Activated T-cell treated with anti-CD3 and anti-CD28 coated beads for 48 hours (primary cell): ENCODE measurements at places on chromosomes 6 and 20.

GRCh38 chr6:101779051-101779844, 385.7 kb downstream of the GRIK2 start:
- DNase-seq: no peak

DNA sequence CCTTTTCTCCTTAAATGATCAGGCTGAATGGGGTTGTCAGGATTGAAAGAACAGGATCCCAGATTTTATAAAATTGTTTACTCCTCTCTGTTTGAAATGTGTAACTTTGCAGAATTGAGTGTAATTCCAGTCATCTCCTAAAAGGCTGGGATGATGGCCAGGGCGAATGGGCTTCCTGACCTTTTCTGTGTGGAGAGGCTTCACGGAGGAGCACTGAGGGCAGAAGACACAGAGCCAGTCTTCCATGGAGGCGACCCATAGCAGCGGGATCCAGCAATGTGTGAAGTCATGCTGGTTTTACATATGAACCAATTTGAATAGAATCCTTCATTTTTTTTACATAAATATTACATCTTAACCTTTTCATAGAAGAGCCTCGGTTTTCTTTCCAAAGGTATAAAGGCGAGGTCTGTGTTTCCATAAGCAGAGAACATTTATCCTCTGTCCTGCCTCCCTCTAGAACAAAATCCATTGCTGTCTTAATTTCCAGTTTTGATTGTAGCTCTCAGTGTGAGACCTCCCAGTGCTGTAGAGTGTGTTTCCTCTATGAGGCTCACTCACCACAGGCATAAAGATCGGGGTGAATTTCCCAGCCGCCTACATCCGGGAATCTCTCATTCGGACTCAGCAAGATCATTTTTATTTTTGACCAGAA, 369.7 kb upstream of the FLRT3 start:
- no peak for DNase-seq

GRCh38 chr6:142669471-142670351, 275.3 kb downstream of the HIVEP2 start:
- no peak for DNase-seq

GRCh38 chr6:149324428-149324827, 6.9 kb downstream of the TAB2 start:
- DNase-seq: no peak

DNA sequence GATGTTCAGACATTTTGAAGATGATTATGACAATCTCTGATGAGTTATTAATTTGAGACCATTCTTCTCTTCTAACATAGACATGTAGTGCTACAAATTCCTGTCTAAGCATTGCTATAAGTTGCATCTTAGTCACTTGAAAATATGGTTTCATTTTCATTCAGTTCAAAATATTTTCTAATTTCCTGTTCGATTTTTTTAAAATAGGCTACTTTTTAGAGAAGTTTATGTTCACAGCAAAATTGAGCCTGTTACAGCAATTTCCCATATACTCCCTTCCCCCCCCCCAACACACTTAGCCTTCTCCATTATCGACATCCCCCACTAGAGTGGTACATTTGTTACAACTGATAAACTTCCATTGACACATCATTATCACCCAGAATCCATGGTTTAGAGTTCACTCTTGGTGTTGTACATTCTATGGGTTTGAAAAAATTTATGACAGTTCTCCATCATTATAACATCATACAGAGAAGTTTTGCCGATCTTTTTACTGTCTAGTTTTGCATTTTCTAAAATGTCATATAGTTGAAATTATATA, 31.2 kb downstream of the PLAGL1 start:
- no peak for DNase-seq

GRCh38 chr6:137692806-137693205, 174.3 kb upstream of the TNFAIP3 start:
- DNase-seq: no peak

- no peak for DNase-seq
Measured at GRCh38 chr20:52518735-52519134, 327.2 kb upstream of the ZFP64 start.

DNA sequence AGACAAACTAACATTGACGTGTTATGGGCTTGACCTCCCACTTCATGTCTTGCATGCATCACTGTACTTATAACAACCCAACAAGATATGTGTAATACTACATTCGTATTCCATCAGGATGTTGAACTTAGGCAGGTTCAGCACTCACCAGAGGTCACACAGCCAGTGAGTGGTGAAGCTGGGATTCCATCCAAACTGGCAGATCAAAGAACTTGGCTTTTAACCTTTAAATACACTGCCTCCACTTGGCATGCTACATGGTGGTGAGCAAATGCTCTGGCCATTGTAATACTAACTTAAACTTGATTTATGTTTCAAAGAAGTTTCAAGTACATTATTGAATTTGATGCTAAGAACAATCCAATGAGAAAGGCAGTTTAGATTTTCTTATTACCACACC, 10.7 kb upstream of the HDDC2 start:
- no peak for DNase-seq

GRCh38 chr20:56439771-56440291, 27.8 kb downstream of the CASS4 start:
- DNase-seq: no peak

DNA sequence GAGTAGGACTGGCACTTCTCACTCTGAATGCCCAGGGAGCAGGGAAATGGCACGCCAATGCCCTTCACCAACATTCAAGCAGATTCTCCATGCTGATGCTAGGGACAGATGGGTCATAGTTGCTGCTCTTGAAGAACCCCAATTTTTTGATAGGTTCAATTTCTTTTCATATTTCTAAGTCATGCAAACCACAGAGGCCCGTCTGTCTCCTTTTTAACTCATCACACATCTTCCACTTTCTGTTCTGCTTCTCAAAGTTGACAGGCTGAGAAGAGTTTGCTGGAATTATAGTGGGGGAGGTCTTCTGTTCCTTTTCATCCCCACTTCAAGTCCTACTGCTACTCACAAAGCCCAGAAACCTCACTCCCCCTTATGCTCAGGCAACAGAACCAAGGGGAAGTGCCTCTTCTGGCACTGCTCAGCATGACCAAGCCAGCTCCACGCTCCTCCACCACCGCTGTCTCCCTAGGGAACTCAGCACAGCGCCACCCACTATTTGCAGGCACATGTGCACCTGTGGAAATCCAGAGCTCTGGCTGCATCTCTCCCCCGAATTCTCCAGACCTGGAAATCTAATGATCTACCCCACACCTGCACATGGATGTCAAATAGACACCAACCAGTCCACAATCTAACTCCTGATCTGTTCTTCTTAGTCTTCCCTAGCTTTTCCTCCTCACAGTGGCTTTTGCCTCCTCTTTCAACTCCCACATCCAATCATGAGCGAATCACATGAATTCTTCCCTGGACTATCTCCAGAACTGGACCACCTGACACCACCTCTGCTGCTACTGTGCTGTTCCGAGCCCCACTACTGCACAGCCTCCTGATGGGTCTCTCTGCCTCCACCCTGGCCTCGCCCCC, 10.7 kb downstream of the ZBTB24 start:
- no peak for DNase-seq

- no peak for DNase-seq
Measured at GRCh38 chr6:139577124-139577762, 202.8 kb upstream of the CITED2 start.

DNA sequence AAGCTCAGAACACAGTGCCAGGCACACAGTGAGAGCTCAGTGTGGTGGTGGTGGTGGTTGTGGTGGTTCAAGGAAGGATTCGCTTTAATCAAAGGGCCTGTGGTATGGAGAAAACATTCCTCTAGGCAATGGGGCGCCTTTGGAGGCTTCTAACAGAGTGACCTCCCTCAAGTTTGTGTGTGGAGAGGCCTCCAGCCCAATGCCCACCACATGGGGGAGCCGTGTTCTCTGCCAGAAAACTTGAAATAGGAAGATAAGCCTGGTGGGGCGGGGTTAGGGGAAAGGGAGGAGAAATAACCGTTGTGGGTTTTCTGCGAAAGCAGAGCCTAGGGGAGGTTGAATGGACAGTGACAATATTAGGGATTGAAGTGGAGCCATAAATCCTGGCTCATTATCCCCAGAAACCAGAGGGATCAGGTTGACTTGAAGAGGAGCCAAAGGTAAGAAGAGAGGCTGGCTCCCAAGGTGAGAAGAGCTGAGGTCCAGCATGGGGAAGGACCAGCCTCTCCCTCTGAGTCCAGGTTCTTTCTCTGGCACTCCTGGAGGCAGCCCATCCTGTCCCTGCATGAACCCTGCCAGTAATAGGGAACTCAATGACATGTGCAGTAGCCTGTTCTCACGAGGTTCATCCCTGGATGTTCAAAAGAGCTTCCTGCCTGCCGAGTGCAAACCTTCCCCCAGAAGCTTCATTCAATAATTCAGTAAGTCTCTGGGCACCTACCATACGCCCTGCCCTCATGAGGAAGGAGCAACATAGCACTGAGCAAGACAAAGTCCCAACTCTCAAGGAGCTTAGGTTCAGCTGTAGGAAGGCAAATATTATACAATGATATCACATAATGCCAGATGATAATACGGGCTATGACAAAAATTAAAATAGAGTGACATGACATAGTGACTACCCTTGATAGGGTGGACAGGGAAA, 51.4 kb downstream of the TGM2 start:
- peak; percentile 10 for DNase-seq

DNA sequence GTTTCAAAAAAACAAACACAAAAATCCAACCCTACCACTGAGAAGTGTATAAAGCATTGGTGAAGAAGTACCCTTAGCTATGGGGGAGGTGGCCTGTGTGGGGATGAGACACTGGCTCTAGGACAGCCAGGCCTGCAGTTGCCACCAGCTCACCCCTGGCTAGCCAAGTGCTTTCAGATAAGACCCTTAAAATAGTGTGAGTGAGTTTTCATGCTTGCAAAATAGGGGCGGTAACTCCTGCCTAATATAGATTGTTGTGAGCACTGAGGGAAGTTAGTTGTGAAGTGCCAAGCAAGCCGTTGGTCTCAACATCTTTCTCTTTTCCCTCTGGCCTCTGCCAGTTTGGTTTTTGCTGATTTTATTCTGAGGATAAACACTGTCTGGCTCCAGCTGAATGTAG, 11.3 kb downstream of the PPP1R3G start:
- DNase-seq: no peak

- peak; percentile 61 for DNase-seq
Measured at GRCh38 chr6:26329763-26330511, 35.1 kb upstream of the BTN3A2 start.

DNA sequence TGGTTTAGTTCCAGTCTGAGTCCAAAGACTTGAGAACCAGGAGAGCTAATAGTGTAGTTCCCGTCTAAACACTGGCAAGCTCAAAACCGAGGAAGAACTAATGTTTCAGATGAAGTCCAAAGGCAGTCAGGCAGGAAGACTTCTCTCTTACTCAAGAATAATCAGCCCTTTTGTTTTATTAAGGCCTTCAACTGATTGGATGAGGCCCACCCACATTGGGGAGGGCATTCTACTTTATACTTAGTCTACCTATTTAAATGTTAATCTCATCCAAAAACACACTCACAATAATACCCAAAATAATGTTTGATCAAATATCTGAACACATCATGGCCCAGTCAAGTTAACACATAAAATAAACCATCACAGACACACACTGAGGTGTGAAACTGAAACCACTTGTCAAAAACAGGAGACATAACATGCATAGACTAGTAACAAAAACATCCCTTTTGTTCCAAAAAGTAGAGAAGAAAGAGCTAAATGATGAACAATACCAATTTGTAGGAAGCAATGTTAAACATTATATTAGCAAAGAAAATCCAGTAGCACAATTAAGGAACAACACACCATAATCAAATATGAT, 50.2 kb upstream of the SENP6 start:
- DNase-seq: no peak

GRCh38 chr6:144778773-144779492, 493.8 kb downstream of the UTRN start:
- DNase-seq: no peak

- DNase-seq: no peak
Measured at GRCh38 chr6:167829513-167829912, 2.8 kb downstream of the AFDN start.

GRCh38 chr20:40192081-40192480, 497.0 kb downstream of the MAFB start:
- no peak for DNase-seq

- DNase-seq: peak; percentile 56
Measured at GRCh38 chr20:35953387-35954199, 709 bp downstream of the SCAND1 start.

GRCh38 chr6:17494177-17494576, 100.8 kb downstream of the CAP2 start:
- no peak for DNase-seq

- no peak for DNase-seq
Measured at GRCh38 chr6:16006681-16007080, 122.2 kb upstream of the MYLIP start.

DNA sequence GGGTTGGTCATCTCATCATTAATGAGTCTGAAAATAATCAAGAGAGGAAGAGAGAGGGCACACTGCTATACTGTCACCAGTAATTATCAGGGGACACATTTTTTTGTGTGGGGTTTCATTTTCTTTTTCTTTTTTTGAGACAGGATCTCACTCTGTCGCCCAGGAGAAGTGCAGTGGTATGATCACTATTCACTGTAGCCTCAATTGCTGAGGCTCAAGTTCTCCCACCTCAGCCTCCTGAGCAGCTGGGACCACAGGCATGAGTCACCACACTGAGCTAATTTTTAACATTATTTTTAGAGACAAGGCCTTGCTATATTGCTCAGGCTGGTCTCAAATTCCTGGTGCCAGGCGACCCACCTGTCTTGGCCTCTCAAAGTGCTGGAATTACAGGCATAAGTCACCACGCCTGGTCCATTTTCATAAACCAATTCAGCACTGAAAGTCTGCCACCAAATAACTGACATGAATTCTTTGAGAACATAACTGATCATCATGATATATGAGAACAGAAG, 43.3 kb downstream of the EPHA7 start:
- no peak for DNase-seq

DNA sequence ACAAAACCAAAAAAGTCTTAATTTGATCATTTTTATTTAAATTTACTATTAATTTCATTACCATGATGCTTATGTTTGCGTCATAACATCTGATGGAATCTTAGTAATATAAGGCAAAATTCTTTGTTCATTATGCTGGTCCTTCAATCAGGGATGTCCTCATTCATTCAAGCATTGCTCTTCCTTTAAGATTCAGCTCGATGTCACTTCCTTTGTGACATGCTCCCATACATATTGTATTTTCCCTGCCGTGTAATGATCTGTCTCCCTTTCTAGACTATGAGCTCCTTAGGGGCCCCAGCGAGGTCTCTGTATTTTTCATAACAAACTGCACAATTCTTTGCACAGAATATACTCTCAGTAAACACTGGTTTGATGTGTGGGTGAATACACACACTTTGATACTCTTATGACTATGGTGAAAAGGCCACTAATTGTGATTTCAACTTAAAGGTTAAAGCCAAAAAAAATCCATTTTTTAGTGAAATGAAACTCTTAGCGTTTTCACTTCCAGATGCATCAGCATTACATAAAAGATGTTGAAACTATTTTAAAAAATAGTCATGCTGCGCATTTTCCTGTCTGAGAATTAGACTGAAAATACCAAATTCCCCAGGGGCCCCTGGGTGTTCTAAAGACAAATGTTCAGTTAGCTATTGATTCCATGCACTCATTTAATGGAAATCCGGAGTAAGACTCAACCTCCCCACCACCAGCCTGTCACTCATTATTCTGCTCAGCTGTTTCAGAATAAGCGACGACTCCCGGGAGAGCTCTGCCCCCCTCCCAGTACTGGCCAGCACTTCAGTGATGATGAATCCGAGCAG, 169.7 kb downstream of the ATXN1 start:
- no peak for DNase-seq

GRCh38 chr20:53074811-53075314, 102.7 kb downstream of the TSHZ2 start:
- no peak for DNase-seq

GRCh38 chr6:154123155-154123956, 84.3 kb downstream of the OPRM1 start:
- DNase-seq: no peak
